ENCODE measurements at places on chromosomes 5 and 9. TPM values are rescaled to one million over a fixed set of nuclear protein-coding genes. Genes with fewer than 3 reads are reported as not detected.

DNA sequence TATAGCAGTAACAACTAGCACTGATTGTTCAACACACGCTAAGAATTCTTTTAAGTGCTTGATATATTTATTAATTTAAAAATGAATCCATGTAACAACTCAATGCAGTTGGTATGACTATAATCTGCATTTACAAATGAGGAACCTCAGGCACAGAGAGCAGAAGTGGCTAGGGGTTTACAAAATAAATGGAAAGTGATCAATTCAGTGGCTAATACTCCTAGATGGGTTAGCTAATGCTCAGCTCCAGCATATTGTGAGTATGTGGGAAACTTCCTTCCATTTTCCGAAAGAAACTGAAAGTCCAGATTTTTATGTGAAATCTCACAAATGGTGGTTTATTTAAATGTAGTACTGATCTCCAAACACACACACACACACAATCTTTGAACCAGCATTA, 128.0 kb downstream of the RFX3 start:
- DNase-seq, result no peak

GRCh38 chr5:68274847-68275651, 59.5 kb downstream of the PIK3R1 start:
- DNase-seq, result no peak

The SLC25A2 gene
- total RNA-seq, result 0.46 TPM

The CD180 gene
- total RNA-seq, result 1.5 TPM

- no peak for DNase-seq
These were observed 153.8 kb downstream of the CDH12 start for GRCh38 chr5:22699319-22699718.

GRCh38 chr5:17373406-17373805, 124.6 kb upstream of the TAF11L2 start:
- DNase-seq, result no peak

DNA sequence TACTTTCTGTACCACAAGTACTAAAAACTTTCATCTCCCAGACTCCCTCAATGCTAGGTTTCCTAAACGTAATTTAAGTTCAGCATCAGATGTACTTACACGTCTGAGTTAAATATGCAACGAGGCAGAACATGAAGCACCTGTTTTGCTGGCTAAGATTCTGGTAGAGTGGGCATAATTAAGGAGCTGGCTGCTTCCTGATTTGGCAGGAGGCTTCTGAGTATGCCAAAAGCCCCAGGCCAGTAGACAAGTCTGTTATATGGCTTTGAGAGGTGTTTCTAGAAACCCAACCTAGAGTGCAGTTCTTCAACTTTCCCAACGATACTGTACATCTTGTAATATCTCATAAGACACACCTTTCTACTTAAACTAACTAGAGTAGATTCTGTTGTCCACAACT, 13.6 kb downstream of the TICAM2 start:
- no peak for DNase-seq

DNA sequence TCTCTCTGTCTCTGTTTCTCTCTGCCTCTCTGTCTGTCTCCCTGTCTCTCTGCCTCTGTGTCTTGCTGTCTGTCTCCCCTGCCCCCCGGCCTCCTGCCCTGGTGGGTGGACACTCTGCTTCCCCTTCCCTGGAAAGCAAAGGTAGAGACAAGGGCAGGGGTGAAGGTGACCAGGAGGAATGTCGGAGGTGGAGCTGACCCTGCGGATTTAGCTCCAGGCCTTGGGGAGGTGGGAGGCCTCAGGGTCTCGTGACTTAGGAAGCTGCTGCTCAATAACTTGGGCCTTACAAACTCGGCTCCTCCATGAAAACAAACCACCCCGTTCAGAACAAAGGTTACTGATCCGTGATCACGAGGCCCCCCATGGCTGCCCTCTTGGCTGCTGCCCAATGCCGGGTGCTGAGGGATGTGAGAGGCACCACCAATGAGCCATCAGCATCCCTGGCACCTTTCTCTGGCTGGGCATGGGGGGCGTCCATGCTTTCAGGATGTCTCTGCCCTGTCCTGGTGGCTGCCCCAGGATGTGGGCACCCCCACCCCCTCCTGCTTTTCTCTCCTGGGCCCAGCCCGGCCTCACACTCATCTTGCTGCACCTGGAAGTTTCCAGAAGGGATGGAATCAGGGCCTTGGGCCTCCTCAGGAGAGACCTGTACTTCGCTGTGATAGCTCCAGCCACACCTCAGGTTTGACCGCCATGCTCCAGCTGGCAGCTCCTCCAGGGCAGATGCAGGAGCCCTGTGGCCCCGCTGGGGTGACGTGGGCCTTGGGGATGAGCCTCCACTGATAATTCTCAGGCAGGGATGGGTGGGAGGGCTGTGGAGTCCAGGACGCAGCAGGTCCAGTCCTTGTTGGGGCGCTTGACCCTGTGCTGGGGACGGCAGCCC, 14.8 kb upstream of the SLC6A19 start:
- no peak for DNase-seq

DNA sequence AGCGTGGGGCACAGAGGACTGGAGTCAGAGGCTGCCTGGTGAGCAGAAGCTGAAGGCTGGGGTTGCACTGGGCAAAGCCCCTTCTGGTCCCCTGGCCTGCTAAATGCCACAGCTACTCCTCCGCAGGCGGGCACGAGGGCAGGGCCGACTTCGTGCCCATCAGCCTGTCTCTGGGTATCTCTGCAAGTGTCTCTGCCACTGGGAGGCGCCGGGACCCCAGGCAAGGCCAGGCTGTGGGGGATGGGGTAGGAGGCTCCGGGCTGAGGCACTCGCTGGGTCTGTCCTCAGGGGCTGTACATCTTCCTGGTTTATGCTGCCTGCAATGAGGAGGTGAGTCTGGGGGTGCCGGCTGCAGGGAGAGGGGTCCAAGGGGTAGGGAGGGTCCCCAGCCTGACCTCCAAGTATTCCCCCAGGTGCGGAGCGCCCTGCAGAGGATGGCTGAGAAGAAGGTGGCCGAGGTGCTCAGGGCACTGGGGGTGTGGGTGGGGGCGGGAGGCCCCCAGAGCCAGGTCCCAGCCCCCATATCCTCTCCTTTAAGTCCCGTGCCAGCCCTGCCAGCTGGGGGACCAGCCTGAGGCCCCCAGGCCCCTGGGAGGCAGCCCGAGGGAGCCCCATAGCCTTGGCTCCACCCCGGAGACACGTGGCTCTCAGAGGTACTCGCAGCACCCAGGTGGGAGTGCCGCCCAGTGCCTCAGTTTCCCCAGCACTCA, 25.1 kb downstream of the ADGRD2 start:
- no peak for DNase-seq

DNA sequence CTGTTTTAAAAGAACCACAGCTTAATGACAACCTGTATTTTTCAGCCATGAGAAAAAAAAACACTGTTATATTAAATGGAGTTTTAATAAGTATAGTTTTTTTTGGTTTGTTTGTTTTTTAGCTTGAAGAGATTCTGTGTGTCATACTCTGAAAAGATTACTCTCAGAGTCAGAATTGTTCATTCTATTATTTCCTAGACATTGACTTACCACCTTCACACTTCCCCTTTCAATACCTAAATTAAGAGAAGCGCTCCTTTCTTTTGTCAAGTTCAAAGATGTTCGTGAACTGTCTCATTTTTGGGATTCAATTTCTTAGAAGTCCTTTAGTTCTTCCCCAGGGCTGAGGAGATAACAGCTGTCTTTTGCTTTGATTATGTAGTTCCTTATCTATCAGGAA, 1201.6 kb upstream of the NUDT12 start:
- DNase-seq, result no peak

The DCTN3 gene
- 77.0 TPM for total RNA-seq
